NCI-H1105 (cell line): ENCODE measurements at places on chromosomes 7 and 10.
A peak's percentile ranks its signal among the peaks of the same experiment; 100 is the strongest.

- DNase-seq, result no peak
Observed at GRCh38 chr10:78778444-78779338, 290.1 kb upstream of the ZMIZ1 start.

DNA sequence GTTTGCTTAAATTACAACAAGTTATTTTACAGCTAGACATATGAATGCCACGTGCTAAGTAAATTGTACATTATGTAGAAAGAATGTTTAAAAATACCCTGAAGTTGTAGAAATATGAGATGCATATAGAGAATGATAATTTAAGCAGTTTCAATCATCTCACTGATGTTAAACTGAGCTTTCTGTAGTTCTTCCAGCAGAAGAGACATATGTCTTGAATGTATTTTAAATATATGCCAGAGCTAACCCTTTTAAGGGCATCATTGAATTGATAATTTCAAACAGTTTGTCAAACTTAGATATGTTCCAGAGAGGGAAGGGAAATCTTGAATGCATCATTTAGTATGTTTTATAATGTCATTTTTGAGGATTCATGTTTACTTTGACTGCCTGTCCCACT lies 255.2 kb downstream of the MDFIC start:
- DNase-seq, result no peak

DNA sequence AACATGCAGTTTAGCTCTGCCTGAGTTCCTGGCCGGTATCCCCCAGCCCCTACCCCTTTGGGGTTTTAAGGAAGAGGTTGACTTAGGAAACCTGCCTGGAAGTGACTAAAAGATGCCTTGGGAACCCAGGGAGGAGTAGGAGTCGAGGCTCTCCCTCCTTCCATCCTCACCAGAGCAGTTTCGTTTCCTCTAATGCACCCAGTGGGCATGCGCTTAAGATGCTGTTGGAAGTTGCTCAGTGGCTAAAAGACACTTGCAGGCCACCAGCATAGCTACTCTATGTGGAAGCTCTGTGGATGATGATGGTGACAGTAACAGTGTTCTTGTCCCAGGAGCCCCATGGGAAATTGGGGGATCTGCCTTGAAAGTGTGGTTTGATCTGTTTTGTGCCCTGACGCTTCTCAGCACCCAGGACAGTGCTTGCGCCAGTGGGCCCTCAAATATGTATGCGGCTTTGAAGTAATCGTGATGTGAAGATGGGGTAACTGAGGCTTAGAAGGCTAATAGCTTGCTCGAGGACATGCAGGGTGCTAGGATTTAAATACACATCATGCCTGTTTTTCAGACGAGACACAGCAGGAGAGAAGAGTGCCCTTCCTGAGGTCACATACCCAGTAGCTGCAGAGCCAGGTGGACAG lies 32.0 kb downstream of the TBATA start:
- no peak for DNase-seq

GRCh38 chr10:89516149-89516832 lies 19.1 kb downstream of the SLC16A12 start:
- DNase-seq, result no peak

DNA sequence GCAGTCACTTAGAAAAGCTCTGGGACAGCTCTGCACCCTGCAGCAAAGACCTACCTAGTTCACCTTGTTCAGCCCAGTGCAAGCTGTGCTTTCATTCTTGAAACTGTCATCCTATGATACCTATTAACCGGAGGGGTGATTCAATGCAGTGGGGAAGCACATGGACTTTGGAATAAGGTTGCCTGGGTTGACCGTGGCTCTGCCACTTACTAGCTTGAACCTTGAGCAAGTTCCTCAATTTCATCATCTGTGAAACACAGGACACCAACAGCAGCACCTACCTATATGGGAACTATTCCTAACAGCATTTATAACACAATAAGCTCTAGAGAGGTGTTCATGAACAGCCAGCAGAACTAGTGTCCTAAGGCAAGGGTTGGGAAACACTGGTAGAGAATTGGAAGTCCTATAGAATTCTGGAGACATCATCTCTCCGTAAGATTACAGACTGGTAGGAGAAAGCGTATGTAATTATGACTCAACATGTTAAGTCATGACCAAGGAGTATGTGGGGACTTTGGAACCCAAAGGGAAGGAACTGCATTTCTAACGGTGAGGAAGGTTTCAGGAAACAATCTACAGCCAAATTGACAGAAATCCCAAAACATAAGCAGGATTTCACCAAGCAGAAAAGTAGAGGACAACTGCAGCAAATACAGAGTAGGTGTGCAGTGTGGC lies 270.0 kb downstream of the USP6NL start:
- DNase-seq, result no peak

DNA sequence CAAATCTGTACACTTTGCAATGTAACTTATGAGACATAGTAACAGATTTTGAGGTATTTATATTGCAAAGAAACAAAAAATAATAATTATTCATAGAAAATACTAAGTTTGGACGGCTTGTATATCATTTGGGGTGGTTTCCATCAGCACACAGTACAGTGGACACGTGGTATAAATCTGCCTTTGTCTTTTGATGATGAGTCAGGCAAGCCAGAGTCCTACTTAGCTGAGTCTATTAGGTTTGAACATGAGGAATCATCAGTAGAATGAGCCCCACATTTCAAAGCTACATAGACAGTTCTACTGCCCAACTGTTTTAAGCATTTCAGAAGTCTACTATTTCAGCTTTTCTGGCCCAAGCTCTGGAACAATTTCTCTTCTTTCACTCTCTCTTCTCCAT lies 803.2 kb downstream of the PHTF2 start:
- DNase-seq, result no peak

GRCh38 chr10:104243512-104243911 lies 11.2 kb upstream of the GSTO1 start:
- DNase-seq, result no peak

- DNase-seq, result no peak
Observed at GRCh38 chr7:99270702-99271101, 1.9 kb upstream of the MYH16 start.

GRCh38 chr7:111029574-111030251 lies 61.2 kb upstream of the LRRN3 start:
- peak; percentile 14 for DNase-seq

- DNase-seq, result no peak
Observed at GRCh38 chr7:27201580-27202017, 1.7 kb upstream of the HOXA13 start.

DNA sequence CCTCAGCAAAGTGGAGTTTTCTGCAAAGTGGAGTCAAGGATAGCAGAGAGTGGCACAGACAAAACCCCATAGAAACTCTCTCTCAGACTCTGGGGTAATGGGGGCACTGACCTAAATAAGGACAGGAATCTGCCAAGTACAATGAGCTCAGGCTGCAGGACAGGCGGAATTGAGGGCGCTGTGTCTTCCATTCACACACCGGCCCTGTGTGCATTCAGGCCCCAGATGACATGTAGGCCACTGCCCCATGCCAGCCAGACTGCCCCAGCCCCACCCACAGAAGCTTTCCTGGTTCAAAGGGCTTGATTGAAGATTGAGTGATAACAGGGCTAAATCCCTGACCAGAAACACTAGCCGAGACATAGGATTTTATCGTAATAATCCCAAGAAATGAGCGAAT lies 52.7 kb downstream of the EEPD1 start:
- DNase-seq, result no peak

DNA sequence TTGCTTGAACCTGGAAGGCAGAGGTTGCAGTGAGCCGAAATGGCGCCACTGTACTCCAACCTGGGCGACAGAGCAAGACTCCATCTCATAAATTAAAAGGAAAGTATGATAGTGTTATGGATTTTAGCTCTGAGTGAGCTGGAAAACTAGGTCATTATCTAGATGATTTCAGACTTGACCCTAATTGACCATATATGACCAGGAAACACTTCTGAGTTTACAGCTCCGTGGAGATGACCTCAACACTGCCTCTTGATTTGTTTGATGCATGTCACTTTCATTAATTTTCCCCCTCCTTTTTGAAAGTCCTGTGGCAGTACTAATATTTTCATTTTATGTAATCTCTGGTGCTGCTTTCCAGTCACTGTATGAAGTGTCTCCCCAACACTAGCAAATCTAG lies 7.8 kb upstream of the SEC61A2 start:
- no peak for DNase-seq
